ENCODE measurements at places on chromosomes 12 and 14. TPM values are rescaled to one million over a fixed set of nuclear protein-coding genes. Genes with fewer than 3 reads are reported as not detected.

Gene SLC25A47
- total RNA-seq: not detected

Gene IL26
- total RNA-seq: not detected

Gene MAP1LC3B2
- 0.17 TPM for total RNA-seq

Gene KRT82
- not detected for total RNA-seq

Gene CIDEB
- total RNA-seq: 1.3 TPM

Gene C12orf60
- 1.3 TPM for total RNA-seq

Gene CABP1
- total RNA-seq: not detected

Gene RASAL1
- total RNA-seq: not detected

Gene LHX5
- total RNA-seq: not detected

Gene PLBD1
- 2.5 TPM for total RNA-seq

Gene PLA2G1B
- not detected for total RNA-seq

Gene NRIP2
- not detected for total RNA-seq

Gene LRRC10
- not detected for total RNA-seq

Gene ACOT6
- not detected for total RNA-seq

Gene GALNT16
- 0.17 TPM for total RNA-seq

Gene KRT78
- not detected for total RNA-seq

Gene ERP27
- not detected for total RNA-seq

Gene TAS2R7
- not detected for total RNA-seq

Gene NGB
- total RNA-seq: not detected

Gene SYT1
- 4.5 TPM for total RNA-seq

Gene ADCY4
- 0.17 TPM for total RNA-seq

Gene PTGER2
- 124 TPM for total RNA-seq

Gene BDKRB2
- total RNA-seq: 9.5 TPM
